ENCODE measurements at places on chromosomes 13 and 19. TPM values are rescaled to one million over a fixed set of nuclear protein-coding genes. Genes with fewer than 3 reads are reported as not detected.

DNA sequence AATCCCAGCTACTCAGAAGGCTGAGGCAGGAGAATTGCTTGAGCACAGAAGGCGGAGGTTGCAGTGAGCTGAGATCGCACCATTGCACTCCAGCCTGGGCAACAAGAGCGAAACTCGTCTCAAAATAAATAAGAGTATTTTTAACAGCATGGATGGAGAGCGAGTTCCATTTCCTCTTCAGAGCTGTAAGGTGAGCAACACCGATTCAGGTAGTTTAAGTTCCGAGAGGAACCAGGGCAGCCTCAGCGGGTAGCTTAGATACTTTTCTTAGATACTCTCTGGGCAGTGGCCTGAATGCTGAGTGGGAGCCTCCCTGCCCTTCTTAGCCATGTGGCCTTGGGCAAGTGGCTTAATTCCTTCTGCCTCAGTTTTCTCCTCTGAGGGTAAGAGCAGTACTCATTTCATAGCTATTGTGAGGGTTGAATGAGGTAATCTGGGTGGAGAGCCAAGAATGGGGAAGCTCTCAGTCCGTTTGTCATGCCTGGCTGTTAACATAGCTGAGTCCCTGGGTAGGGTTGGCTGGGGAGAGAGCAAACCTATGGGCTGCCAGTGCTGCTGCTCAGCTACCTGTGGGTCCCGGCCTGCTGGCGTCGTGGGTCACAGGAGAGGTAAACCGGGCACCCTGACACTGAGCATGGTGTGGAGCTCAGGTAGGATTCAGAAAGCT, 4.1 kb downstream of the ATP11A start:
- H3K27ac ChIP-seq: peak overlapping the region; percentile 86
- no peaks in the 10 kb centered on the region for H3K27me3 ChIP-seq
- peak overlapping the region; percentile 3 for H3K4me3 ChIP-seq
- no peak for DNase-seq

GRCh38 chr13:52846567-52847321, 1.7 kb downstream of the PCDH8 start:
- H3K4me3 ChIP-seq: peak overlapping the region; percentile 84
- peaks cover 5% of the 10 kb centered on the region for H3K36me3 ChIP-seq
- DNase-seq: peak; percentile 86
- peaks cover 83% of the 10 kb centered on the region for H3K27me3 ChIP-seq
- peaks cover 39% of the 10 kb centered on the region for H3K4me1 ChIP-seq

DNA sequence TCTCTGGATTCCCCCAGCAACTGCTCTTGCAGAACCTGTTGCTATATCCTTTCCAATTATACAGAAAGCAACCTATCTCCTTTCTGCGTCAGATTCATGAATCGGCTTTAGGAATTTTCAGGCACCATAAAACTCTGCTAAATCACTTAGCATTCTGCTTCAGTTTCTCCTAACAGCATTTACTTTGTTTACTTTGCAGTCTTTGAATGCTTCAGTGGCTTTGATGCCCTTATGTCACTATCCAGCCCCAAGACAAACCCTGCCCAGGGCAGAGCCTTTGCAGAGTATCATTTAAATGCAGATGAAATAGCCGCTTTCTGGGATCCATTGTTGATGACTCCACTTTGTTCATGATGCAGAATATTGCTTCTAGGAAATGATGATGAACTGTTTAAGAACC, 43.1 kb downstream of the SLITRK1 start:
- H3K4me1 ChIP-seq: peaks cover 36% of the 10 kb centered on the region
- no peak overlapping the region for H3K27ac ChIP-seq
- H3K27me3 ChIP-seq: no peaks in the 10 kb centered on the region
- no peak overlapping the region for H3K4me3 ChIP-seq
- no peaks in the 10 kb centered on the region for H3K36me3 ChIP-seq

- no peaks in the 10 kb centered on the region for H3K36me3 ChIP-seq
- peak overlapping the region; percentile 12 for H3K4me3 ChIP-seq
- no peak for DNase-seq
- peak overlapping the region; percentile 22 for H3K27ac ChIP-seq
Measured at GRCh38 chr13:111912991-111913760, 153.8 kb upstream of the SOX1 start.

- peaks cover 12% of the 10 kb centered on the region for H3K36me3 ChIP-seq
- H3K27me3 ChIP-seq: no peaks in the 10 kb centered on the region
- H3K4me3 ChIP-seq: no peak overlapping the region
- H3K4me1 ChIP-seq: no peaks in the 10 kb centered on the region
- no peak overlapping the region for H3K27ac ChIP-seq
Measured at GRCh38 chr19:16871871-16872270, 16.9 kb upstream of the F2RL3 start.

GRCh38 chr13:43078399-43078798, 55.0 kb downstream of the DNAJC15 start:
- peaks cover 20% of the 10 kb centered on the region for H3K4me1 ChIP-seq
- peaks cover 14% of the 10 kb centered on the region for H3K36me3 ChIP-seq
- DNase-seq: no peak
- no peak overlapping the region for H3K27ac ChIP-seq
- H3K27me3 ChIP-seq: no peaks in the 10 kb centered on the region

GRCh38 chr13:52845334-52845761, 3.1 kb downstream of the PCDH8 start:
- H3K27ac ChIP-seq: no peak overlapping the region
- H3K27me3 ChIP-seq: peaks cover 83% of the 10 kb centered on the region
- peak; percentile 43 for DNase-seq
- peaks cover 33% of the 10 kb centered on the region for H3K4me1 ChIP-seq
- H3K36me3 ChIP-seq: peaks cover 5% of the 10 kb centered on the region
- H3K4me3 ChIP-seq: peak overlapping the region; percentile 67

- H3K36me3 ChIP-seq: no peaks in the 10 kb centered on the region
- peaks cover 17% of the 10 kb centered on the region for H3K4me1 ChIP-seq
- H3K4me3 ChIP-seq: peak overlapping the region; percentile 93
- peak; percentile 90 for DNase-seq
- no peak overlapping the region for H3K27ac ChIP-seq
Measured at GRCh38 chr19:7394731-7395359, 46.1 kb downstream of the ARHGEF18 start.

DNA sequence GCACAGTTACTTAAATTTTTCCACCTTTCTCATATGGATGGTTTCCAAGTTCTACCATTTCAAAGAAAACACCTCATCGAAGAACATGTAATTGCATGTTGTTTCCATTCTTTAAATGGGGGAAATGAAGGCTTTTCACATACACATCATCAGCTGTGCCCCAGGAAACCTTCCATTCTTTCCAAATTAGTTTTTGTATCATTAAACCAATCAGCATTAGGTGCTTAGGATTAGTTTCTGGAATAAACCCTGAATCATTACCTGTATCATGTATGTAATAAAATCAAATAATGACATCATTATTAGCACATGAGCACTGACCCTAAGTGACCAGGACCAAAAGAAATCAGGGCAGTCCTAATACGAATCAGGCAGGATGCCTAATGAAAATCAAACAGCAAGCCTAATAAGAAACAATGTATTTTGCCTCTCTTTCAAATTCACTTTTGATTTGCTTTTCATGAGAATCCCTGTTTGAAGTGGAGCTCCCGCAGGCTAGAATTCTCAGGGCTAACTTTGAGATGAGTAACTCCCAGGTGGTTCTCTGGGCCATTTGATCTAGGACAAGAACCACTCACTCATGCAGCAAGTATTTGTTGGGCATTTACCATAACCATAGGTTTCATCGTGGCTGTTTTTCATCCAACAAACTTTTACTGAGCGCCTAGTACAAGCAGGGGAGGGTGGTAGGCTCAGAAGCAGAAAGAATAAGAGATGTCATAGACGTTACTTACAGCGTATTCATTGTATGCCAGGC, 89.2 kb downstream of the MZT1 start:
- H3K36me3 ChIP-seq: no peaks in the 10 kb centered on the region
- no peak for DNase-seq
- no peaks in the 10 kb centered on the region for H3K4me1 ChIP-seq
- H3K4me3 ChIP-seq: no peak overlapping the region
- no peaks in the 10 kb centered on the region for H3K27me3 ChIP-seq
- no peak overlapping the region for H3K27ac ChIP-seq

GRCh38 chr19:47707135-47707925, 5.9 kb upstream of the EHD2 start:
- peak overlapping the region; percentile 9 for H3K4me3 ChIP-seq
- H3K27ac ChIP-seq: no peak overlapping the region
- no peaks in the 10 kb centered on the region for H3K36me3 ChIP-seq
- DNase-seq: peak; percentile 74
- no peaks in the 10 kb centered on the region for H3K4me1 ChIP-seq
- H3K27me3 ChIP-seq: peaks cover 16% of the 10 kb centered on the region

GRCh38 chr19:366951-367350, 22.4 kb upstream of the MIER2 start:
- peaks cover 20% of the 10 kb centered on the region for H3K27me3 ChIP-seq
- no peaks in the 10 kb centered on the region for H3K36me3 ChIP-seq

GRCh38 chr13:62115831-62116230, 700.2 kb upstream of the PCDH20 start:
- no peaks in the 10 kb centered on the region for H3K4me1 ChIP-seq
- H3K27me3 ChIP-seq: no peaks in the 10 kb centered on the region
- no peaks in the 10 kb centered on the region for H3K36me3 ChIP-seq
- H3K4me3 ChIP-seq: no peak overlapping the region

DNA sequence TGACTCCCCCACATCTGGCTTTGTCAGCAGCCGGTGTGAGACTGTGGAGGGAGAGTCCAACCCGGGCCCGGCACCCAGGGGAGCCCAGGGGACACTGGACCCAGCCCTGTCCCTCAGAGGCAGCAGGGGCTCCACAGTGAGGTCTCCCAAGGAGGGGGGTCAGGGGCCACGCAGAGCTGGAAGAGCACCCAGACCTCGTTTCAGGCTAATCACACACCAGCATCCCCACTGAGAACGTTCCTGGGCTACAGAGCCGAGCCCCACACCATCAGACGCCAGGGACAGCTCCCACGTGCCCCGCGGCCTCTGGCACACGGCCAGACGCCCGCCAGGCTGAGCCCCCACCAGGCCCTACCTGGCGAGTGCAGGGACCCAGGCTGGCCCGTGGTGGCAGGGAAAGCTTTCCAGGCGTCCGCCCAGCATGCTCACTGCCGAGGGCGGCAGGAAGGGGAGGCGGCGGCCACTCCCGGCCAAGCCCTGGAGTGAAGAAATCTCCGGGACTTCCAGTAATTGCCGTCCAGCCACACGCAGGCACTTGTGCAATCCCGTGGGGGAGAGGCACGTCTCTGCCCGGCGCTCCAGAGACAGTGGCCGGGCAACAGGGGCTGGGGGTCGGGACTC, 19.2 kb downstream of the SBNO2 start:
- no peaks in the 10 kb centered on the region for H3K27me3 ChIP-seq
- no peak for DNase-seq
- no peaks in the 10 kb centered on the region for H3K4me1 ChIP-seq
- no peaks in the 10 kb centered on the region for H3K36me3 ChIP-seq

GRCh38 chr19:13986348-13986904, 19.7 kb downstream of the RFX1 start:
- H3K27ac ChIP-seq: no peak overlapping the region
- H3K4me3 ChIP-seq: no peak overlapping the region
- H3K4me1 ChIP-seq: no peaks in the 10 kb centered on the region

DNA sequence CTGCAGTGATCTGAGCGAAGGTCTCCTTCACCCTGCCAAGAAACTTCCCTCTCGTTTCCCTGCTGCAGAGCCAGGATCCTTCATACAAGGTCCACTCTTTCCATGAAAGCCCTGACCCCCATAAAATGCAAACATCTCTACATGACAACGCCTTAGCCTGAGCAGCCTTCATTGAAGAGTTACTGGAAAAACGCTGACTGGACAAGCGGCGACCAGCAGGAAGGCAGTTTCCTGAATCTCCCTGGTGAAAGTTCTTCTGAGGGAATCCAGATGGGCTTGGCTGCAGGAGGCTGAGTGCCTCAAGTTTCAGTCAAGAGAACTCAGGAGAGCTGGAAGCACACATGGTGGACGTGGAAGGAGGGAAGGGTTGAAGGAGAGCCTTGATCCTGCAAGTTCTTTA, 17.7 kb downstream of the GSX1 start:
- H3K27me3 ChIP-seq: peaks cover 87% of the 10 kb centered on the region
- H3K27ac ChIP-seq: no peak overlapping the region
- DNase-seq: no peak

DNA sequence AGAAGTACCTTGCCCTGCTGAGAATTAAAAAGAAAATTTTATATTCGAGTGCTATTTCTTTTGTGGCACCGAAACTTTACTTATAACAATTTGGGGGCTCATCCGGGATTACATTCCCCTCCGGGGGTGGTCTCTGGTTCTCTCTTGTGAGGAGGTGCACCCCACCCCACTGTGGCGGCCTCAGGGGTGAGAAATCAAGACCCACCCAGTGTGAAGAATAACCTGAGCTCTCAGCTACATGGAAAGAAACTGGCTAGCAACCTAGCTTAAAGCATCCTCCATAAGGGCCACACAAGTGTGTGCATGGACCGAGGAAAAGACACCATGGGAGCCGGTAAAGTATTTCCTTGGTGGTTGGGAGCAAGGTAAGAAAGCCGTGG, 50.9 kb upstream of the ANKRD10 start:
- no peak for DNase-seq
- H3K27ac ChIP-seq: no peak overlapping the region
- no peak overlapping the region for H3K4me3 ChIP-seq
- peaks cover 10% of the 10 kb centered on the region for H3K27me3 ChIP-seq
- peaks cover 9% of the 10 kb centered on the region for H3K36me3 ChIP-seq
- peaks cover 9% of the 10 kb centered on the region for H3K4me1 ChIP-seq

DNA sequence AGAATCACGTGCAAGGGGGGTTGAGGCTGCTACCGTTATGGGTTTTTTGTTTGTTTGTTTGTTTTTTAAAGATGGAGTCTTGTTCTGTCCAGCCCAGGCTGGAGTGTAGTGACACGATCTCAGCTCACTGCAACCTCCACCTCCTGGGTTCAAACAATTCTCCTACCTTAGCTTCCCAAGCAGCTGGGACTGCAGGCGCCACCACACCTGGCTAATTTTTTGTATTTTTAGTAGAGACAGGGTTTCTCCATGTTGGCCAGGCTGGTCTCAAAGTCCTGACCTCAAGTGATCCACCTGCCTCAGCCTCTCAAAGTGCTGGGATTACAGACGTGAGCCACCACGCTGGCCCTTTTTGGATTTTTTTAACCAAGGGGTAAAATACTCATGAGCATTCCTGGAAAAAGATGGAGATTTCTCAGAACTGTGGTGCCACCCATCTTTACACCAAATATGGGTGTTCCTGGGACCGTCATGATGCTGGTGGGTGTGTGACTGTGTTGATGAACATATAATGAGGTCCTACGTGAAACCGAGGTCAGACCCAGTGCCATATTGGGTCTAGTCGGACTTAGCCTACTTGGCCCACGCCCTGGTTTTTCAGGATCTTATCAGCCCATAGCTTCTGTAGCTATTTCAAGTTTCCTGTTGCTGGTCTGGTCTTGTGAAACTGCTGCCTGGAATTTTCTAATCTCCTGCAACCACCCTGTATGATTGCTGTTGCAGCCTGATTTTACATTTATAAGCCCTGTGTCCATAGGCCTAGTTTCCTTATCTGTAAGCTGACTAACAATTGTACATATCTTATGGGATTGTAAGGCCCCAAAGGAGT, 6.2 kb downstream of the PPP1R15A start:
- peak overlapping the region; percentile 27 for H3K4me3 ChIP-seq
- peaks cover 27% of the 10 kb centered on the region for H3K4me1 ChIP-seq
- no peaks in the 10 kb centered on the region for H3K27me3 ChIP-seq
- H3K36me3 ChIP-seq: peaks cover 20% of the 10 kb centered on the region

The TSHZ3 gene
- total RNA-seq: 3.0 TPM
